ENCODE measurements at places on chromosomes 4 and X.

GRCh38 chrX:107025545-107025944 lies 25.5 kb upstream of the MORC4 start:
- no peak for DNase-seq

- DNase-seq: no peak
These were observed 124.2 kb upstream of the MBNL3 start for GRCh38 chrX:132612821-132613564.

- no peak for DNase-seq
These were observed 71.3 kb downstream of the PRPS1 start for GRCh38 chrX:107699616-107700015.

DNA sequence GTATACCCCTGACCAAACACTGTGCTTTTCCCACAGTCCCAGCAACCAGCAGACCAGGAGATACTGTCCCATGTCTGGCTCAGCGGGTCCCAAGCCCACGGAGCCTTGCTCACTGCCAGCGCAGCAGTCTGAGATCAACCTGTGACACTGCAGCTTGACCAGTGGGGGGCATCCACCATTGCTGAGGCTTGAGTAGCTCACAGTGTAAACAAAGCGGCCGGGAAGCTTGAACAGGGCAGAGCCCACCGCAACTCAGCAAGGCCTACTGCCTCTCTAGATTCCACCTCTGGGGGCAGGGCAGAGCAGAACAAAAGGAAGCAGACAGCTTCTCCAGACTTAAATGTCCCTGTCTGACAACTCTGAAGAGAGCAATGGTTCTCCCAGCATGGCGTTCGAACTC lies 58.1 kb downstream of the SLC10A6 start:
- DNase-seq: no peak

Data from HS-5 (cell line).